Stromal cell of bone marrow (primary cell): ENCODE measurements at places on chromosomes 7 and 10.

- no peak for DNase-seq
Measured at GRCh38 chr7:7834761-7835160, 116.4 kb upstream of the RPA3 start.

DNA sequence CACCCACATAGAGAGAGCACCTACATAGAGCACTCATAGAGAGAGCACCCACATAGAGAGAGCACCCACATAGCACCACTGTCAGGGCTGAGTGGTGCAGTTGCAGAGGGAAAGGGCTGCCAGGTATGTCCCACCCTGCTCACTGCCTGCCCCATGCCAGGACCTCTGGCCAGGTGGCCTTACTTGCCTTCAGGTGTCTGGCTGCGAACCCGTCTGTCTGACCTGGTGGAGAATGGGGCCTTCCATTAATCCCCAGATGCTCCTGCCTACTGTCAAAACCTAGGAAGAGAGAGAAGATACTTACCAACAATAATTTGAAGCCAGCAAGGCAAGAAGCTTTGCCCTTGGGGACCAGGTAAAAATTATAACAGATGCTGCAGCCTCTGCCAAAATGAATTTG lies 51.1 kb downstream of the INSIG1 start:
- no peak for DNase-seq

DNA sequence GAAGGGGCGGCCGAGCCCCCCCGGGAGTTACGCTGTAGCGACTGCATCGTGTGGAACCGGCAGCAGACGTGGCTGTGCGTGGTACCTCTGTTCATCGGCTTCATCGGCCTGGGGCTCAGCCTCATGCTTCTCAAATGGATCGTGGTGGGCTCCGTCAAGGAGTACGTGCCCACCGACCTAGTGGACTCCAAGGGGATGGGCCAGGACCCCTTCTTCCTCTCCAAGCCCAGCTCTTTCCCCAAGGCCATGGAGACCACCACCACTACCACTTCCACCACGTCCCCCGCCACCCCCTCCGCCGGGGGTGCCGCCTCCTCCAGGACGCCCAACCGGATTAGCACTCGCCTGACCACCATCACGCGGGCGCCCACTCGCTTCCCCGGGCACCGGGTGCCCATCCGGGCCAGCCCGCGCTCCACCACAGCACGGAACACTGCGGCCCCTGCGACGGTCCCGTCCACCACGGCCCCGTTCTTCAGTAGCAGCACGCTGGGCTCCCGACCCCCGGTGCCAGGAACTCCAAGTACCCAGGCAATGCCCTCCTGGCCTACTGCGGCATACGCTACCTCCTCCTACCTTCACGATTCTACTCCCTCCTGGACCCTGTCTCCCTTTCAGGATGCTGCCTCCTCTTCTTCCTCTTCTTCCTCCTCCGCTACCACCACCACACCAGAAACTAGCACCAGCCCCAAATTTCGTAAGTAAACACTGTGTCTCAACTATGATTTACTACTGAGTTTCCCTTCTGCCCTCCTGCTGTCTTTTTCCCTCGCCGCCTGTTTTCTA lies 666 bp downstream of the NRG3 start:
- DNase-seq = no peak

- DNase-seq = no peak
Measured at GRCh38 chr10:125262920-125263319, 102.6 kb upstream of the CTBP2 start.

DNA sequence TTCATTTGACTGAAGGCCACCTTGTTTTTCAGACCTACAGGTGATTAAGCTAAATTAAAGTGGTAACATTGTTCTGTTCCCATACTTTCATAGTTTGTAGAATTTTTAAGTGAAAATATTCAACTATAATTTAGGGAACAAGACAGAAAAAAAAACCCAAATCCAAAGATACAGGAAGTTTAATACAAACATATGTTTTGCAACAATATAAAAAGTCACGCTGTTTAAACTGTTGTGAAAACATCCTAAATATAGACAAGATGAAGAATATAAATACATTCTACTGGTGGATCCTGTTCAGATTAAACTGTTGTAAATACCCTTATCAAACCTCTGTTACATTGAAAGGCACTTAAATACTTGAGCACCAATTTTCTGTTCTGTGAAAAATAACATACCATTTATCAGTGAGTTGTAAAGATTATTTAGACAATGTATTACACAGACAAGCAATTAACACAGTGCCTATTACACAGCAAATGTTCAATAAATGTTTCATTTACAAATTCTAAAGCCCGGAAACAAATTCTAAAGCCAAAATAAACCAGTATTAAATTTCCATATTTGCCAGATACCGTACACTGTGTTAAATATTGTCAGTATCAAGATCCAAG lies 14.2 kb downstream of the ASZ1 start:
- no peak for DNase-seq

DNA sequence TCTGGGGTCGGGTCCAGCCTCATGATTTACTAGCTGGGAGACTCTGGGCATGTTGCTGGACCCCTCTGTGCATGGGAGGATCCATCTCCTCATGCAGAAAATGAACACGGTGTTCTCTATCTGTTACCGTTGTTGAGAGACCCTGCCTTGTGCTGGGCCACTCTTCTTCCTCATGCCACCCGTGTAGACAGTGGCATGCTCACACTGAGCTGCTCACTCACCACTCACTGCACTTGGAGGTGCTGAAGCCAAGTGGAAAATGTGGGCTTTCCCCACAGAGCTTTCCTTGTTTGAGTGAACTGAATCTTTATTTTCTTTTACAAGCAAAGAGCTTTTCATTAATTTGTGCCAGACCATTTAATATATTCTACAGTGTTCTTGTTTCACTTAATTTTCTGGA lies 77.5 kb upstream of the GDF10 start:
- no peak for DNase-seq

- DNase-seq = no peak
Measured at GRCh38 chr10:125817337-125817946, 5.6 kb downstream of the UROS start.

DNA sequence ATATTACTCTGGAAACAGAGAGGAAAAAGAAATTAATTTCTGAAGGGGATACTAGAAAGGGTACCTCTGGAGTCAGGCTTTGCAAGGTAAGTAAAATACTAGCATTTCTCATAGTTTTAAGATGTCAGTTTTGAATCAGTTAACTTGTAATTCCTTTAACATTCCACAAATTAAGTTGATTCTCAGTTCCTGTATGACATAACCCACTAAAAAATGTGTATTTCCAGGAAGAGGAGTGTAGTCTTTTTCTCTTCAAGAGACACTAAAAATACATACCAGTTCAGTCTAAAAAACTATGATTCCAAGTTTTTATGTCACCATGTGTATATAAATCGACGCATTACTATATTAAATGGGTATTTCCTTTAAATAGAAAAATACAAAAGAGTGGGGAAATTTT lies 113.2 kb downstream of the CDK6 start:
- no peak for DNase-seq

GRCh38 chr10:83941189-83941588 lies 198.1 kb upstream of the GHITM start:
- no peak for DNase-seq

DNA sequence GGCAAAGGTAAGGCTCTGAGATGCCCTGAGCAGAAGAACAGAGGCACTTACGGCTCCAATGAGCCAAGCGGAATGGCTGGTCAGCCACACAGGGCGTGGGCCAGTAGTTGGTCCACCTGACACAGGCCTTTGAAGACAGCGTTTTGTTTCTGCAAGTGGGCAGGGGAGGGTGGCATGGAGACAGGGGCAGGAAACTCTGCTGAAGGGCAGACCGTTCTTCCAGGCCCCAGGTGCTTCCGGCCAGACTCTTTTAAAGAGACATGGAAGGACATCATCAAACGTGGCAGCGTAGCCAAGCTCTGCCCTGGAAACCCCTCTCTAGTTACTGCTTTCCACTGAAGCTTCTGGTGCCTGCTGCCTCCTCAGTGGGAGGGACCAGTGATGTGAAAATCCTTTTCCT lies 77.5 kb upstream of the KMT2E start:
- no peak for DNase-seq

- no peak for DNase-seq
Measured at GRCh38 chr10:4939224-4940072, 23.8 kb upstream of the AKR1C1 start.

- DNase-seq = no peak
Measured at GRCh38 chr7:156842740-156843140, 50.2 kb downstream of the LMBR1 start.

DNA sequence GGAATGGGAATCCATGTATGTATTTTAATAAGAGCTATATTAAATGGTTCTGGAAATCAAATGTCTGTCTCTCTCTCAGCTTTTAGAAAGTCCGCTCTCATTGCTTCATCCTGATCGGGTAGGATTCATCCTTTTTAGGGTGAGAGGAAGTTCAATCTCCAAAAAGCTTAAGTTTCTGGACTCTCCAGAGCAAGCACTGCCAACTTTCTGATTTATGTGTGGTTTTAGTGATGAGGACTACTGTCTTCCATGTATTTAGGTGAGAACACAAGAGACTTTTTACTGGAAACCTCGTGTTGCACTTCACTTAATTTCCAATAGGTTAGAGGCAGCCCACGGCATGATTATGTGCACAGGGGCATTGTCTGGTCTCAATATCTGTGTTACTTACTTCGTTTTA lies 267.9 kb downstream of the SUGCT start:
- peak; percentile 18 for DNase-seq

DNA sequence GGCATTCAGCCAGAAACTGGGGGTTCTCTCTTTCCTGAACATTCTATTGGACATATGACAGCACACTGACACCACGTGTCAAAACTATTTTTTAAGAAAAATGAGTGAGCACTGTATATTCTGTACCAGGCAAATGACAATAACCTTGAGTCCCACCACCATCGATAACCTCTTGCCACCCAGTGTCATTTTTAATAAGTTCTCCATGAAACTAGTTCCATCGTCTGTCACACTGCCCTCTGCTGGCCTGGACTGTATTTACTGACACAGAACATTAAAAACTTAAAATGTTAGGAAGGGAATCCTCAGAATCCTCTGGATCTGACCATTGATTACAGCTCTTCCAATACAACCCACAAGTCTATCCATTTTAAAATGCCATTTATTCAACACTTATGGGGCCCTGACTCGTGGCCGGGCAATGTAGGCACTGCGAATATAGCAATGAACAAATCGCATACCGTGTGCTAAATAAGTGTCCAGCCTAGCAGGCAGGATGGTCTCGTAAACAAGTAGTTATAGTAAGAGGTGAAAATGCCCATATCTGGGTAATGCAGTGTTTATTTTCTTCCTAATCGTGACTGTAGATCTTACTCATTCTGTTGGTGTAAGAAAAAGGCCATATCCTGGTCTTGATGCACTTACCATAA lies 35.9 kb upstream of the CACNB2 start:
- peak; percentile 21 for DNase-seq

DNA sequence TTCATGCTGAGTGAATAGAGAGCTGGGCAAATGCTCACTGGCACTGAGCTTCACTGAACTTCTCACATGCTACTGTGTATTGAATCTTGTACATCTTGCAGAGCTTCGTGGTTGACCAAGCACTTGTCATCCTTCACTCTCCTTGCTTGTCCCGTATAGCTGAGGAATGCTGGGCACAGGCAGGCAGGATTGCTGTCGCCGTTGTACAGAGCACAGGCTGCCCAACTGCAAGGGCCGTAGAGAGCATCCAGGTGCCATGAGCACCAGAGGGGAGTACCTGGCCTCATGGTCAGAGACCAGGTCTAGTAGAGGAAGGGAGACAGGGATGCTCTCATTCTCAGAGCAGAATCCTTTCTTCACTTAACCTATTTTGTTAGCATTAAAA lies 99.8 kb upstream of the RET start:
- no peak for DNase-seq

- no peak for DNase-seq
Measured at GRCh38 chr10:131943021-131943814, 38.5 kb downstream of the BNIP3 start.

GRCh38 chr7:50022451-50022850 lies 70.6 kb downstream of the ZPBP start:
- no peak for DNase-seq

DNA sequence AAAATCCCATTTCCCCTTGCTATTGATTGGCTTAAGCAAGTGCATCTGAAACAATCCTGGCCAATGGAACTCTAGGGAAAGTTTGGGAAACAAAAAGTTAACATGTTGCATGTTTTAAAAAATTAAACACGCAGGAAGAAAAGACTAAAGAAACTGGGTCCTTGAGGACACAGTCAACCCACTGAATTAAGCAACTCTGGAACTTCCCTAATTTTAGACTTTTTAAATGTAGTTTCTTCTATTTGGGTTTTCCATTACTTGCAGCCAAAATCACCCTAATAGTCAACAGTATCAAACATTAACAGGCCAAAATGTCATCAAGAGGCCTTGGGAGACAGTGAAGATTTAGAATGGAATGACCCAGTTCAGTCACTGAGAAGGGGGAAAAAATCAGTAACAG lies 40.6 kb downstream of the OSBPL3 start:
- DNase-seq = no peak

DNA sequence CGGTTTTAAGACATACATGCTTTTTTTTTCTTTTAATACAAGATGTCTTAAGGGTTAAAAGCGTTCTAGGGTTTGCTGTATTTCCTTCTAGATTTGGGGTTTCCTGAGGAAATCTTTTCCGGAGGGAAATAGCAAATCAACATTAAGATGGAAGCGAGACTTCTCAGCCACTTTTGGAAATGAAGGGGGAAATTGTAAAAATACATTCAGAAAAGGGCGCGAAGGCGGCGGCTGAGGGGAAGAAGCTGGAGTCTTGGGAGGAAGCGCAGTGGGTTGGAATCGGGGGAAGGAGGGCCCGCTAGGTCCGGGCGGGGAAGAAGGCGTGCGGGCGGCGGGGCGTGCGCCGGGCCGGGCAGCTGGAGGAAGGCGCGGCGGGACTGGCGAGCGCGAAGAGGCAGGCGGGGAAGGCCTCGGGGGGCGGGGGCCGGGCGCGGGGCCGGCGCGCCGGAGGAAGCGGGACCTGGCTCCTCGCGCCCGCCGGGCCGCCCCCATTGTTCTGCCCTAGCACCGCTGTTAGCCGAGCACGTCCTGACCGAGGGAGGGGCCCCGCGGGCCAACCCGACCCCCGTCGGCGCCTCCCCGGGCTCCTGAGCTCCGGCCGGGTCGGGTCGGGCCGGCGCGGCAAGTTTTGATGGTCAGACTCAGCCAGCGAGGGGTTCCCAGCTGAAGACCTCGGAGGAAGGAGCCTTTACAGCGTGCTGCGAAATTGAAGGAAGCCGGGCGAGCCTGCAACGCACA lies 1.5 kb upstream of the SKIDA1 start:
- DNase-seq = no peak

DNA sequence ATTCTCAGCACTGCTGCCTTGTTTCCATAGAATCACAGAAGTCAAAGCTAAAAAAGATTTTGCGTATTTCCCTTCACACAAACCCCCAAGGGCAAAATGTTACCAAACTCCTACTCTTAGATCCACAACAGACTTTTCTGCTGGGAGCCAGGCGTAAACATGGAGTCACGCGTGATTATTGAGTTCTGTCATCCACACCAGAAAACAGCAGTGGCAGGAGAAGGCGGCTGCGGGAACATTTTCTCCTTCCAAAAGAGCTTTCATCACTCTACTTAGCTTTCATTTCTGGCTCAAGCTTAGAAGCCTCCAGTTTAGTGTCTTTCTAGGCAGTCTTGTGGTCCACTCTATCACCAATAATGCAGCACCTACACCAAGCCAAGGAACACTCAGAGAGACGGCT lies 712.9 kb upstream of the NRP1 start:
- no peak for DNase-seq
